Lung microvascular endothelial cell (primary cell): ENCODE measurements at places on chromosomes 4 and X.

DNA sequence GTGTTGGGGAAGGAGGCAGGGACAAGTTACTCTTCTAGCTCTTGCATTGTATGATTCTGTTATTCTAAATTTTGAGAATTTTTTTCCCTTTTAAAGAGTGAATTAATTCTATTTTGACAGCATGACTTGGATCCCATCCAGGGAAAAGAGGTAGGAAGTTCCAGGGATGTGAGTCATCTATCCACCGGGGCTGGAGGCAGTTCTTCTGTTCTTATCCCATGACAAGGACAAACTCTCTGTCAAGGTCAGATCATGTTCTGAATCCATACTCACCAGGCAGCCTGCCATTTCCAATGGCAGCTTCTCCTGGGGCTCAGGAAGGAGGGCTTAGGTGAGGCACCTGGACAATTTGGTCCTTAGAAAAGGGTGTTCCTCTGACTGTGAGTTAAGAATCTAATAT is 132.0 kb upstream of the MED14 start:
- peak; percentile 78 for DNase-seq

DNA sequence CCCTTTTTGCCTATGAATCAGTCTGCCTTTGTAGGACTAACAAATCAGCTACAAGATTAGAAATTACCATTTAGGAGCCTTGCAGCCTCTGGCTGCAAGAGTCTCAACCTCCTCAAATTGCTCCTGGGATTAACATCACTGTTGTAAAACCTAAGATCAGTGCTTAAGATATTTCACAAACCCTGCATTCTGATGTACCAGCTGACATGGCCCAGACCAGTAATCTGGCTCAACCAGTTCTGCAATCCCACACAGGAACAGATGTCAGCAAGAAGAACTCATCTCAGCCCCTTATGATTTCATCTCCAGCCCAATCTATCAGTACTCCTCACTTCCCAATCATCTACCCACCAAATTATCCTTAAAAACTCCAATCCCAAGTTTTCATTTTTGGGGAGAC is 32.5 kb upstream of the AADAT start:
- DNase-seq: no peak

DNA sequence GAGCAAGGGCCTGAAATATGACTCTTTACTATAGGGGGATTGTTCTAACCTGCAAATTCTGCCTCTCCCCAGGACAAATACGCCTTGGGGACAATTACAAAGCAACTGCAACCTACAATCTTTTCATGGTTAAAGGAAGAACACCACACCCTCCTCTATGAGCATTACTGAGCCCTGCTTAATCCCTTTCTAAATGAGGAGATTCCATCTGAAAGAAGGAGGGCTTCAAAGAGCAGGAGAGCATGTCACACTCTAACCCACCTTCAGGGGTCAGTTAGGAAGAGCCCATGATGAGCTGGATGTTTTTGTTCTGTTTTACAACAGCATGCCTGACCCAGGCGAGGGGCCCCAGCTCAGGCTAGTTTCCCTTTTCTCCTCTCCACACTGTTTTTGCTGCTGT is 134.0 kb upstream of the ANXA3 start:
- DNase-seq: no peak

GRCh38 chr4:164591666-164592065 is 162.3 kb upstream of the SMIM31 start:
- no peak for DNase-seq

GRCh38 chr4:98656443-98656842 is 2.0 kb downstream of the TSPAN5 start:
- DNase-seq: no peak

GRCh38 chr4:2804973-2805501 is 12.2 kb downstream of the SH3BP2 start:
- no peak for DNase-seq

DNA sequence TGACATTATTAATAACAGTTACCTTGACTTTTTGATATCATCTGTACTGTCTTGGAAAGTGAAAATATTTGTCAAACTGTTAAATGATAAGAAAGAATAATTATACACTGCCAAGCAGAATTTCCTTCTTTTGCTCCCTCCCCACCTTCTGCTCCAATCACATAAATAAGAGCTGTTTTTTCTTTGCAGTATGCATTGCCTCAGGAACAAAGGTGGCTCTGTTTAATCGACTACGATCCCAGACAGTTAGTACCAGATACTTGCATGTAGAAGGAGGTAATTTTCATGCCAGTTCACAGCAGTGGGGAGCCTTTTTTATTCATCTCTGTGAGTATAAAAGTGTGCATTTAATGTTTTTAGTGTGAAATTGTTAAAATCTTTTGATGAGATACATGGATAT is 66.1 kb downstream of the CCKAR start:
- no peak for DNase-seq

DNA sequence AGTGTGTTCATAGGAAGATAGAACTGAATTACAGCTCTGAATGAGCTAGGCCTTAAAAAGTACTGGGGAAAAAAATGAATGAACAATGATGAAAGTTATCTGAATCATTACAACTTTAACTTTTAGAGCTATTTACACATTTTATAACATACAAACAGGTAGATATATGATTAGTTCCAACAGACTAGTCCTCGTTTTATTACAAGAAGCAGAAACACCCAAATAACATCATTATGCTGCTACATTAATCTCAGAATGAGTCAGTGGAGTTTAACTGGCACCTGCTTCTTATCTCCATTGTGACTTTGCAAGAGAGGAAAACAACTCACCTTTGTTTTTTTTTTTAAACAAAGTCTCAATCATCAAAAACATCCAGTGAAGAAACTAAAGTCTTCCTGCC is 15.2 kb downstream of the ATP8A1 start:
- DNase-seq: no peak

DNA sequence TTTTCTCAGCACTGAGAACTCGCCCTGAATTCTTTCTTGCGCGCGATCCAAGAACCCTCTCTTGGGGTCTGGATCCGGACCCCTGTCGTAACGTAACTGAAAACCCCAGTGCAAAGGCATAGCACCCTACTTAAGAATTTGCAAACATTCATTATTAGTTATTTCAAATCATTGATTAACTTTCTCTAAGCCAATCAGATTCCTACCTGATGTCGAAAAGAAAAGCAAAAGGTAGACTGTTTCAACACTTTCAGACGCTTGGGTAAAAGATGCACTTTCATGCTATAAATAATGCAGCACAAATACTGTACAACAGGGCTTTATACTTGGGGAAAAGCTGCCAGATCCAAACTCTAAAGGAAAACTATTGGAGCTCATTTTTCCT is 817 bp upstream of the WDR19 start:
- DNase-seq: no peak

DNA sequence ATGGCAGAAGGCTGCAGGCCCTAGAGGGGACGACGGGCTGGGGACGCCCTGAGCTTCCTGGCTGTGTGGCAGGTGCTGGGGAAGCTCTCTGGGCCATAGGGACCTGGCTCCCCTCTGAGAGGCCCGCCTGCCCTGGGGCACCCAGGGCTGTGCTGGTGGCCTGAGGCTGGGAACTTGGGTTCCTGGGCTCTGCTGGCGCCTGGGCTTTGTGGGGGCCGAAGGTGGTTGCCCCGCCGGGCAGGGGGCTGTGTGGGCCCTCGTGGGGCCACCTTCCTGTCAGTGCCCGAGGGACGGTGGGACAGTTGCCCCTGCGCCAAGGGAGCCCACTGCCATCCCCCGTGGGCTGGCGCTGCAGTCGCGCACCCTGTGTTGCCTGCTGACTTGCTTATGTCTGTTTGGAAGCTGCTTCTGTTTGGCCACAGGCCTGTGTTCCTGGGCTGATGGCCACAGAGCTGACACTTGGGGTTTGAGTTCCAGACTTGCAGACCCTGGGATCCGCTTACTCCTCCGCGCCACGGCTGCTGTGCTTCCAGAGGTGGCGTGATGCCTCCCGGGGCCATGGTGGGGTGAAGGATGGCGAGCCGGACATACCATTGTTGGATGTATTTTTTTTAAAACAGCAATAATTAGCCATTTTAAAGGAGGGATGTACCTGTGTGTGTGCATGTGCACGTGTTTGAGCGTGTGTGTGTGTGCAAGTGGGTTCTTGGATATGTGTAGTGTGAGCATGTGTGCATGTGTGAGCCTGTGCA is 8.5 kb downstream of the NAT8L start:
- no peak for DNase-seq

- no peak for DNase-seq
These were observed 35.6 kb downstream of the MAP7D3 start for GRCh38 chrX:136215559-136215958.
